ENCODE measurements at places on chromosomes 7 and 10.
A peak's percentile ranks its signal among the peaks of the same experiment; 100 is the strongest.

DNA sequence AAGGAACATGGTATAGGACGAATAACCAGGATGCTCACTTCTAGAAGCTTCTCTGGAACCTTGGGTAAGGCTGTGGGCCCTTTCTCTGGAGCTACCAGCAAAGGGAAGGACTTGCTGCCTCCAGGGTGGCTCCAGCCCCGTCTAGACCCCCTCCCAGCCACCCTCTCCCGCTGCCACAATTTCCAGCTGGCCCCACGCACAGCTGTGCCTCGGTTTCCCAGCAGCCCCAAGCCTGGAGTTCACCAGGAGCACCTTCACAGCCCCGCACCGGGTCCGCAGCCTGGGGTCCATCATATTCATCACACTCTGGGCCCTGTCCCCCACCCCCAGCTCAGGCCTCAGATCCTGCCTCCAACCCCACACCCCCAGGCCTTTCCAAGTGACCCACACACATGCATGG, 35.6 kb upstream of the GTF2IRD1 start:
- DNase-seq, result no peak

DNA sequence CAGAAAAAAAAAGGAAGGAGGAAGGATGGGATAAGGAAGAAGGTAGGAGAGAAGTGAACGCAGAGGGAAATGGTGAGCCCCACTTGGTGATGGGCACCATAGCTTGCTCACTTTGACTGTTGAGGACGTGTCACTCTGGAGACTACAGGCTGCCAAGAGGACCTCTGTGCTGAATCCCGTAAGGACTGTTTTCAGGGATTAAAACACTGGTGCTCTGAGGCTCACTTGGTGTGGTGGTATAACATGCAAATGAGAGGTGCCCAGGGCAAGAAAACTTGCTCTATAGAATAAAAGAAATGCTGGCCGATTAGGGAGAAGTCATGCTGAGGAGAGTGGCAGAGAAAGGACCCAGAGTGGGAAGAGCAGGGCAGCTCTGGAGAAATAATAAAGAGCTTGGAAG, 5.3 kb upstream of the IL2RA start:
- DNase-seq, result no peak

DNA sequence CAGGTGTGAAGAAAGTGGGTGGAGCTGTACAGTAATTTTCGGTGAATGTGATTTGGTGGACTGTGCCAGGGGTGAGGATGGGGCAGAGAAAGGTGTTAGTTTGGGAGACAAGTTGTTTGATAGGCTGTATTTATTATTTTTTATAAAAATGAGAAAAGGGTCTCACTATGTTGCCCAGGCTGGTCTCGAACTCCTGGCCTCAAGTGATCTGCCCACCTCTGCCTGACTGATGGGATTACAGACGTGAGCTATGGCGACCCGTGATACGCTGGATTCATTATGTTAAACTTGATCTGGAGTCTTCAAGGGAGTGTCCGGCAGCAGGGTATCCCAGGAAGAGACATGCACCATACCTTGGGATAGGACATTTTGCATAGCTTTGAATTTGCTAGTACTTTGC, 1.3 kb downstream of the KAT6B start:
- no peak for DNase-seq

- no peak for DNase-seq
Measured at GRCh38 chr10:36556468-36556867, 568.9 kb upstream of the ANKRD30A start.

GRCh38 chr7:115292381-115292780, 370.5 kb downstream of the MDFIC start:
- DNase-seq, result no peak

GRCh38 chr7:42931447-42931833, 534 bp downstream of the PSMA2 start:
- no peak for DNase-seq

DNA sequence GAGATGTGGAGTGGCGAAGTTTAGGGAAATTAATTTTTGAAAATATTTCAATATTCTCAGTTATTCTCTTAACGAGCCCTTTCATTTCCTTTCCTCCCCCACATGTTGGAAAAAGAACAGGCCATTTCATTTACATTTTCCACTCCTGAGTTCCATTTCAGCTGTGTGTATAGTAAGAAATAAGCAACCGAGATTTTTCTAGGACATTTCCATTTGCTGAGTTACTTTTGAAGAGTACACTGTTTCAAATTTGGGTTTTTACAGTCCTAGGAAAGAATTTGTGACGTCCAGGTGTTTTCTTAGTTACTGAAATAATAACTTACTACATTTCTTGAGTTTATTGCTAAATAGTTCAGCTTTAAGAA, 1.2 kb downstream of the SEPTIN7 start:
- no peak for DNase-seq

GRCh38 chr7:66281678-66282590, 76.8 kb downstream of the TPST1 start:
- no peak for DNase-seq

- DNase-seq, result no peak
Measured at GRCh38 chr7:28999427-28999826, 41.3 kb upstream of the TRIL start.

DNA sequence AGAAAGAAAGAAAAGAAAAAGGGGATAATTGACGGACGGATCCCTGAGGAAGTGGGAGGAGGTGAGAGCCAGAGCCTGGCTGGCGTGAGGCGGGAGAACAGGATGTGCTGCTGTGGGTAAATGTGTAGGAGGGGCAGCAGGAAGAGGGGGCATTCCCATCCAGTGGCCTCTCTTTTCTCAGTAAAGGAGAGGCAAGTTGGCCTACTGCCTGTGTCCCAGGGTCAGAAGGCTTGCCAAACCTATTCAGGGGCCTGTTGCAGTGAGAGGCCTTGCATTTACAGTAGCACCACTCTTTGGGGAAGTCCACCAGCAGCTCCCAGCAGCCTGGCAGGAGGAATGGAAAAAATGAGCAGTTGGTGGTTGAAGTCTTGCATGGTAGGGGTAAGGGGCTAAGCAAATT, 26.6 kb upstream of the ASCC1 start:
- no peak for DNase-seq

DNA sequence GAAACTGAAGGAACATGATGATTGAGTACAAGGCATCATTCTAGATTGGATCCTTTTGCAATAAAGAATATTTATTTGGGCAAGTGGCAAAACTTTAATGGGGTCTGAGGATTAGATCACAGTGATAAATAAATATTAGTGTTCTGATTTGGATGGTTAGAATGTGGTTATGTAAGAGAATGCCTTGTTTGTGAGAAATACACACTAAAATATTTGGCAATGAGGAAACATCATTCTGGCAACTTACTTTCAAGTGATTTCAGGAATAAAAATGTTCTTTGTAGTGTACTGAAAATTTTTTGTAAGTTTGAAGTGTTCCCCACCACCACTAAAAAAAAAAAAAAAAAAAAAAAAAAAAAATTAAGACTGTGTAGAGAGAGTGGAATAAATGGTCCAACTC, 185.1 kb upstream of the NEBL start:
- no peak for DNase-seq

DNA sequence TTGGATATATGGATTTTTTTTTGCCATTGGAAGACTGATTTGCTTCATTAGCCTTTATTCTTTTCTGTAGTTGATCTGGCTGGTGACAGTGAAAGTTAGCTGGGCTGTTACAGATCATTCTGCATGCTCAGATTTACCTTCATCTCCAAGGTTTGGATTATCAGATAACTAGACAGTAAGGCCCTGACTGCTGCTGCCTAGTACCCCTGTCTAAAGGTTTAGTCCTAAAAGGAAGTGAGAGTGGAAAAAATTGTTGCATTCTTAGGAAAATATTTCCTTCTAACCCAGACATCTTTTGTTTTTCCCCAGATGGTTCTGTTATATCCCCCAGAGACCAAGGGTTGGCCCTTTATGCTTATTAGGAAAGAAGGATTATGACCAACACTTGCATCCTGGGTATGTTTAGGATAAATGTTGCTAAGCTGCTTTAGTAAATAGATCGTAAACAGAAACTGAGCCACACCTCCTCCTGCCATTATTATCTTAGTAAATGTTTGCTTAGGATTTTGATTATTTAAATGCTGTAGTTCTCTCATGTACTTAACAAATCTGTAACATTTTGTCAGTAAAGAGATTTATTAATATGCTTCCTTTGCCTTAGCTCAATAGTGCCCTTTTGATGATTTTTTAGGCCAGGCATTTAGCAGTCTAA, 44.4 kb downstream of the MCU start:
- DNase-seq, result no peak

DNA sequence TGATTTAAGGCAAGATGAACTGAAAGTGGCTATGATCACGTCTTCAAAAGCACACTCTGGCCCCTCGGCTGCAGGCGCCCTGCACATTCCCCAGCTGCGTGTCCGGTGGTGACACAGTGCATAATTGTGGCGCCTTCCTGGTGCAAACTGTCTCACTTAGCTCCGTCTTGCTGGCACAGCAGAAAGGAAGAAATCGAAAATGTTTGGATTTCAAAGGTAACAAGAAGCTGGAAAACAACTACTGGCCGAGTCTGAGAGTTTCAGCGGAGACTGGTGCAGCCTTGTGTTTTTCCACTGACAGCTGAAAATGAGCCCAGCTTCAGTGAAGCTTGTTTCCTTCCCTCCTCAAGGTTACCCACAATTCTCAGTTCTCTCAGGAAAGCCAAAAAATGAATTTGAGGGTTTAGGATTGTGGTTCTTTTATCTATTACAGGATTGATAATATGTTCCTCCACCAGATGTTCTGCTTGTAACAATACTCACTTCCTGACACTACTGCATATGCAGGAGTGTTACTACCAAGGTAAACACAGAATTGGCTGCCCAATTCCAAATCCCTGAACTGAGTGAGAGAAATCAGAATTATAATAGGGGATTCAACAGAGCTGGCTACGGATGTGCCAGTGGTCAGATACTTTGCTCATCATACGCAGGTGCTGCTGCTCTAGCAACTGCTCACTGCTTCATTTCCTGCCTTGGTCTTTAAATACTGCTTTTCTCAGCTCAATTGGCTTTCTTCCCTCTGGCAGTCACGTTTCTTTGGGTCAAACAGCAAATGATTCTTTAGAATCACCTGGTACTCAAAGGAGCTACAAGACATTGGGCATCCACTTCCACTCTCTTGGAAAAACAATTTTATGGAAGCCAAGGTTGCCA, 63.7 kb downstream of the TRUB1 start:
- no peak for DNase-seq

DNA sequence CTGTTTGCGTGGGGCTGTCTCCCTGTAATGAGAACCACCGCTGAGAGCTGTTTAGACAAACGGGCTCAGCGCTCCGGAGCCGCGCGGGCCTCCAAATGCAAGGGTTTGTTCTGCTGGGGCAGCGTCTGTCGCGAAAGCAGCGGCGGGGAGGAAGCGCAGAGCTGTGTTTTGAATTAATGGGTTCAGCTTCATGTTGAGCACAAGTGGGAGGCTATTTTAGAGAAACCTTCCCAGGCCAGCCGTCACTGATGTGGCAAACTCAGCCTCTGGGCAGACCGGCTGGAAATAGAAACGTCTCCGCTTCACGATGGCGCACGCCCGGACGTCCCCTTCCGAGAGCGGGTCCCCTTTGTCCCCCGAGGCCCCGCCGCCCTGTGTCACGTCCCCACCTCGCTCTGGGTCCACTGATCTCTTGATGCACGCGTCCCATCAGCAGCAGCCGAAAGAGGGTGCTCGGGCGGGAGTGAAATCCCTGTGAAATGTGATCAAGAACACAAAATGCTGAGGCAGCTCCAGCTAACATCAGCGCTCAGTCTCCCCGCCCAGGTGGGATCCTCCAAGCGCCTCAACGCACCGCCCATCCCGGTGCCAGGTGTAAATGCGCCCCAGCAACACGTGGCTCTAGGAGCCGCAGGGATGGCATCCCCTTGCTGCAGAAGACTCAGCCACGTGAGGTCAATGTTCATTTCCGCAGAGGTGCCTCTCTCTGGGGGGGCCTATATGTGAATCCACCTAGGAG, 44.9 kb downstream of the BAMBI start:
- peak; percentile 11 for DNase-seq

- DNase-seq, result no peak
Measured at GRCh38 chr7:92417913-92418312, 29.4 kb upstream of the GATAD1 start.

- DNase-seq, result peak; percentile 87
Measured at GRCh38 chr10:60209874-60210570, 179.7 kb downstream of the ANK3 start.

DNA sequence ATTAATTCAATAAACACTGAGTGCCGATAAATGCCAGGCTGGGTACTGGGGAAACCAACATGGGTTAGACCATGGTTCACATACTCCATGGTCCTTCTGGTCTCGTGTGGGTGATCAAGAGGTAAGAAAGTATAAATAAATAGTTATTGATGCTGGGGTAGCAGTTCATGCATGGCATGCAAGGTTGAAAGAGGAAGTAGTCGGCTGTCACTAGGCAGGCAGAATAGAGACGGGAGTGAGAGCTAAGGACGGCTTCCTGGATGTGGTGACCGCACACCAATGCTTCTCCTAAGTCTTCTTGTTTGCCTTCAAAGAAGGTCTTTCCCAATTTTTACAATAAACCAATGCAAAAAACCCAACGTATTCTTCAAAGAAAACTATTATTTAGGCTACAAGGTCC, 208.6 kb downstream of the ADAM12 start:
- no peak for DNase-seq

DNA sequence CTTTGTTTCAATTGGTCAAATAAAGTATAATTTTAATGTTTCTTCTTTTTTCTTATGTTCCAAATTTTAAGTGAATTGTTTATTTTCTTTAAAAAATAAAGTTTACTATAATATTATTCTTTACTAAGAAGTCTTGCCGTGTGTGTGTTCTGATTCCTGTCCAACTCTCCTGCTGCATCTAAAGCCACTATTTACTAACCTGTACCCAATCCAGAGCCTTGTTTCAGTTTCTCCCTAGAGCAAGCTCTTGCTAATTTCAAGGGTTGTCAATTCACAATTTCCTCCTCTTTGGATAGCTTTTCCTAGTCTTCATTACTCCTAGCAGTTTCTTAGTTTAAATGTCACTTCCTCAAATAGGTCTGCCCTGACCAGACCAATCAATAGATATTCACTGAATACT, 314.9 kb upstream of the SEMA3A start:
- DNase-seq, result no peak

GRCh38 chr10:110860576-110861241, 11.0 kb upstream of the PDCD4 start:
- DNase-seq, result no peak

GRCh38 chr7:80213814-80214213, 79.2 kb downstream of the GNAI1 start:
- DNase-seq, result no peak

GRCh38 chr7:98628418-98628817, 11.3 kb downstream of the NPTX2 start:
- DNase-seq, result no peak

- no peak for DNase-seq
Measured at GRCh38 chr7:148485618-148486017, 104.9 kb upstream of the C7orf33 start.

GRCh38 chr10:57188846-57189245, 827.8 kb upstream of the ZWINT start:
- no peak for DNase-seq

- no peak for DNase-seq
Measured at GRCh38 chr10:100913470-100913865, 705 bp downstream of the SLF2 start.

DNA sequence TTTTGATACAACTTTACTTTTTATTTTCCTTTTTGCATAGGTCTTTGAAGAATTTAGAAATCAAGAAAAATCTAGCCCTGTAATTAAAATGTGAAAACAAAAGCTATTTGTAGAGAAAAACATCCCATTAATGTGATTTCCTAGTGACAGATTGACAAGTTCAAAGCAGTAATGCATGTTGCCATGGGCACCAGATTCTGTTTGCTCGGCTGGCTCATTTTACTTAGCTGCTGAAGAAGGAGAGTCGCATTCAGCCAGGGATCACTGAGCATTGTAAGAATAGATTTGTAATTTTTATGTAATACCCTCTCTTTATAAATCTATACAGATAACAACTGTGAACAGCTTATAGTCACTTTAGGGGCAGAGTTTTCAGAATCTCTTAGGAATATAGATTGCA, 28.5 kb downstream of the DNAJB9 start:
- DNase-seq, result no peak

GRCh38 chr7:36279200-36279925, 110.3 kb upstream of the ANLN start:
- no peak for DNase-seq
